Hypothalamus (tissue), 51 donors: ENCODE measurements at places on chromosomes 5 and 9.

DNA sequence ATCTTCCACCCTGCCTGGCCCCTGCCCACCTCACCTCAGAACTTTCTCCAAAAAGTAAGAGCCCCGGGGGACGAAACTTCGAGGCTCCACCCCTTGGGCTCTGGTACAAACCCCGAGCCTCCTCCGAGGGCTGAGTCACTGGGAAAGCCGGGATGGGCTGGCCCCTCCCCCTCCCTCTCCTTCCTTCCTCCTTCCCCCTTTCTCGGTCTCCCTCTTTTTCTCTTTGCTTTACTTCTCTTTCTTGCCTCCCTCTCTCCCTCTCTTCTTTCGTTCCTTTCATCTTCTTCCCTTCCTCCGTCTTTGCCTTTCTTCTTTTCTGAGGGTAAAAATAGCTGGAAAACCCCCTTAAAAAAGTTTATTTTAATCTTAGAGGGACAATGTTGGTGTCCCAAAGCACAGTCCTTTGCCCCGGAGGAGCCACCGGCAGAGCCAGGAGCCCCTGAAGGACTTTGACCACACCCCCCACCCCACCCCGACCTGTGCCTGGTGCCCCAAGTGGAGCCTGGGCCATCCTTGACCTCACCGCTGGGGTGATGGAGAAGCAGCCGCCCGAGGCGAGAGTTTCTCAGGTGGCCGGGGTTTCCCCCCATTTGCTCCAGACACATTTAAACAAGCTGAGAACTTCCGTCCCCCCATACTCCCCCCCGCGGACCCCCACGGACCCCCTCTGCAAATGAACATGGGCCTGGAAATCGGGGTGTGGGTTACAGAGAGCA is 5.7 kb upstream of the NOTCH1 start:
- DNase-seq: no peak

DNA sequence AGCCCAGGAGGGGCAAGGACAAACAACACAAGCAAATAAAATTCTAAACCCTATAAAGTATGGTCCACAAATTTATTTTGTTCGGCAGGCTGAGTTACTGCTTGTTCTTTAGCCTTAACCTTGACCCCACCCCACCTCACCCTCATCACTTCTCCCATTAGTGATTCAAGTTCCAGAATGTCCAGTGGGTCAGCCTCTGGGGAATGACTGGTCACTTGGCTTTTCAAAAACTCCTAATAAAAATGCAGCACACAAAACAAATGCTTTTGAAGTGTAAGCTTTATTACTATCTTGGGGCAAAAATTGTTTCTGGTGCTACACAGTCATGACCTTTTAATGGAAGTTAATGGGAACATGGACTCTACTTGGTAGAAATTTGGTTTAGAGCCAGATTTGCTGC is 142.1 kb downstream of the MPDZ start:
- DNase-seq: no peak

GRCh38 chr5:181126841-181127240 is 4.1 kb downstream of the OR2V1 start:
- no peak for DNase-seq

- DNase-seq: no peak
Observed at GRCh38 chr5:7756453-7756852, 94.5 kb downstream of the CFAP90 start.

DNA sequence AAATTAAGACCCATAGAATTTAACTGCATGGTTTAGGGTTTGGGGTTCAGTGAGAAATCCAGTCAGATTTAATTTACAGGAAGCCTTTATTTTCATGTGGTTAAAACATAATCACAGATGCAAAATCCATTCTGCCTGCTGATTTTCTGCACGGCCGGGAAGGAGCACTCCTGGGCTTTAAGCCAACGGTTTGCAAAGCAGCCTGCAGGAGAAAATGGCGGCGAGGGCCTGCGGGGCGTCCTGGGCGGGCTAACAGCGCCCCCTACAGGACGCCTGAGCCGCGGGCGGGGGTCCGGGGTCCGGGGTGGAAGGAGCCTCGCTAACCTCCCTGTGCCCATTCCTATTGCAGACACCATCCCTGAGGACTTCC is 47.6 kb downstream of the THBS4 start:
- peak; percentile 71 for DNase-seq

- peak; percentile 40 for DNase-seq
Observed at GRCh38 chr9:69195668-69196067, 21.6 kb downstream of the TJP2 start.
